ENCODE measurements at places on chromosomes 1 and 21.
A peak's percentile ranks its signal among the peaks of the same experiment; 100 is the strongest.

DNA sequence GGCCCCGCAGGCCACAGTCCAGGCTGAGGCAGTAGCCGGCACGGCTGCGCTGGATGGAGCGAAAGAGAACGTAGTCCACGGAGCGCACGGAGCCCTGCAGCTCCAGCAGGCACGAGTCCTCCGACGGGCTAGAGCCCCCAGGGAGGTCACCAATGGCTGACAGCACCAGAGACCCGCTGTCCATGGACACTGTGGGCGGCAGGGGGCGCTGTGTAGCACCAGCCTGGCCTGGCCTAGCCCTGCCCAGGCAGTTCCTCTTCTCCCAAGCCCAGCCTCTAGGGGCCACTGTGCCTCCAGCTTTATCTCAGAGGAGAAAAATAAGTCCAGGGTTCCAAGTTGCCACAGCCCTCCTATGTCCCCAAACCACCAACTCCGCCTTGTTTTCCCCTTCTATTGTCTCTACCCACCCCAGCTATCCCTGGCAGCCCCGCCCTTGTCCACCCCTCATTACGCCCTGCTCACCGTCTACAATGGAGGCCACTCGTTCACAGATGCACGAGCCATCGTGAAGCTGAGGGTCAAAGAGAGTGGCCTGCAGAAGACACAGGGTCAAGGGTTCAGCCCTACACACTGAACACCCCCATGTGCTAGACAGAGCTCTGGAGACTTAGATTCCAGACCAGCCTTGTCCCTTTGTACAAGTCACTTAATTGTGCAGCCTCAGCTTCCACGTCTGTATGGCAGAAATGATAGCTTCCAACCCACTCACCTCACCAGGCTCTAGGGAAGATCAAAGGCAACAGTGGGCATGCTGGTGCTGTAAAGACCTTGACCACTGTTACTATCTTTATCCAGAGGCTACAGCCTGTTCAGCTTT lies 4.4 kb downstream of the ENTREP3 start:
- DNase-seq: peak; percentile 97

- DNase-seq: no peak
Measured at GRCh38 chr1:238777551-238777950, 608.8 kb upstream of the CHRM3 start.

DNA sequence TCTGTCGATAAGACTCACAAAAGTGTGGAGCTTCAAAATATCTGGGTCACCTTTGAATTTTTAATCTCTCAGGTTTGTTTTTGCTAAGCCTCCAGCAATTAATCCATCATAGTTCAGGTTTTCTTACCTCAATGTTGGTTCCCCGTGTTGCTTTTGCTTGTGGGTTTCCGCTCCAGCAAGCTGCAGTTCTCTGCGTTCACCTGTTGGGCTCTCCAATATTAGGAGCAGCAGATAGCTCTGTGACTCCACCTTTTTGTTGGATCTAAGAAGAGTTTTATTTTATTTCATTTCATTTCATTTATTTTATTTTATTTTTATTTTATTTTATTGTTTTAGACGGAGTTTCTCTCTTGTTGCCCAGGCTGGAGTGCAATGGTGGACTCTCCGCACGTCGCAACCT lies 335.5 kb downstream of the COL11A1 start:
- DNase-seq: no peak

- DNase-seq: no peak
Measured at GRCh38 chr1:114319418-114319817, 165.7 kb upstream of the SYT6 start.

DNA sequence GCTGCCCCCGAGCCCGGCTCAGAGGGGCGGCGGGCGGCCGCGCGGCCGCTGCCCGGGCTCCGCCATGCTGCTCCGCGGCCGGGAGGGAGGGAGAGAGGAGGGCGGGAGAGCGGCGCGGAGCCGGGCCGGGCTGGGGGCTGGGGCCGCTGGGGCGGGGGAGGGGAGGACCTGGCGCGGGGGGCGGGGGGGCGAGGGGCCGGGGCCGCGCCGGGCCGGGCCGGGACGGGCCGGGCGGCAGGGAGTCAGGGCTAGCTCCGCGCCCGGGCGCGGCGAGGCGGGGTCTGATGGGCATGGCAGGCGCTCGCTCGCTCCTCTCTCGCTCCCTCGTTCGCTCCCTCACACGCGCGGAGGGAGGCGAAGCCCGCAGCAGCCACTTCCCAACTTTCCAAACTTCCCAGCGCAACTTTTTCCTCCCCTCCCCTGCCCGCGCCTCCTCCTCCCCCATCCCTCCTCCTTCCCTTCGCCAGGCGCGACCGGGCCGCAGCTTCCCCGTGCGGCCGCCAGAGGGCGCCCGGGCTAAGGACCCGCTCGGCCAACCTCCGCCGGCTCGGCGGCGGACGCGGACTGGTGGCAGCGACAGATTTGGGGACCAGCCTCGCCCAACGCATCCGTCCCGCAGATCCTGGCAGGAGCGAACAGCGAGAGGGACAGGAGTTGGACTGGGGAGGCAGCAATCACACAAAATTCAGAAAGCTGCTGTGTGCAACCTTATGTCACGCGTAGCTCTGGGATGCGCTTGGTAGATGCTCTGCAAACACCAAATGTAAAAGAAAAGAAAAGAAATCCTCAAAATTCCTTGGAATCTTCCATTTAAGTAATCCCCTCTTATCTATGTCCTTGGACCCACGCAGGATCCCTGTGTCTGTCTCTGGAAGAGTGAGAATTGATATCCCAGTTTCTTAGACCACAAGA lies at the start of gene TRABD2B:
Gene TRABD2B, minus strand, starts transcription at position 97 of the 912 bp plus-strand sequence.
- DNase-seq: peak; percentile 95

DNA sequence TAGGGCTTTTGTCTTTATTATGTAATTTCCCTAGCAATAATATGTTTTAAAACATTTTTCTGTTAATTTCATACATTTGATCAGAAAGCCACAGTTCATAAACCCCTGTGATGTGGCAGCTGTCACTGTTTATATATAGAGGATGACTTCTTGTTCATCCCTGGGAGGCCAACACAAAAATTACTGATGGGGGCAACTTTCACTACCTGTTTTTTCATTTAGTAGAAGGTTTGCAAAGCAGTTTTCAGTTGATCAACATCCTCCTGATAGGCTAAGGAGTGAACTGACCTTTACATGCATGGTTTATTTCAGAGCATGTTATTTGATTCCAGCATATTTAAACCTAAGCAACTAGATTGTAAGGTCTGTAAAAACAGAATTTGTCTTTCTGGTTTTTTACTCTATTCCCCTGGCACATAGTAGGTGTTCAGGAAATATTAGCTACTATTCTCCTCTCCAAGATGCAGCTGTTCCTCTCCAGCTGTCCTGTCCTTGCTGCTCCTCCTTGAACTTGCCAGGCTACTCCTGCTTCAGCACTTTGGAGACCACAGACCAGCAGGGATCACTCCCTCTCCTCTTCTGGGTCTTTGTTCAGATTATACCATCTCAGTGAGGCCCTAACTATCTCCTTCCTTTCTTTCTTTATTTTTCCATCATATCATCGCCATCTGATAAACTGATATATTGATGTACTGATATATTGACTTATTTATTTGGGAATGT lies 54.7 kb downstream of the ROR1 start:
- no peak for DNase-seq

GRCh38 chr1:220884981-220885918 lies 6.0 kb downstream of the HLX start:
- no peak for DNase-seq

- DNase-seq: no peak
Measured at GRCh38 chr1:235923466-235924021, 56.8 kb upstream of the LYST start.

DNA sequence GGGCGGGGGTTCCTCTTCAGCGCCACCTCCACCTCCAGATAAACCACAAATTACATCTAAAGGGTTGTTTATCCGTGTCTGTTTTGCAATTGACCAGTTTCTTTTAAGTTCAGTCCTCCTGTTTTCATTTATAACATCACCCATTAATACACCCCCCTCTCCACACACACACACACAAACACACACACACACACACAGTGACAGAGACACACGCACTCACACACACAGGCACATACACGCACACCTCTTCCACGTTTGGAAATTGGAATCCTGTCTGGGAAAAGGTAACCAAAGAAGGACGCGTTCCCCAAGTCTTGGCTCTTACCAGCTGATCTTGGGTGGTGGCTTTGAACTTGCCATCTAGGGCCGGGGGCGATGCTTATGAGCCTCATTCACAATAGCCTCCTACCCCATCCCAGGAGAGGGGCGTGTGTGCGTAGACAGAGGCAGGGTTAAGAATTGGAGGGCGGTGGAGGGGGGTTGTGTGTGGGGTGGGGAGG lies 442 bp upstream of the CSMD2 start:
- no peak for DNase-seq

GRCh38 chr21:23858878-23859277 lies 1748.4 kb downstream of the MRPL39 start:
- DNase-seq: no peak

GRCh38 chr1:86183810-86184209 lies 27.2 kb upstream of the COL24A1 start:
- no peak for DNase-seq

- no peak for DNase-seq
Measured at GRCh38 chr1:171484760-171485374, 463 bp upstream of the PRRC2C start.

DNA sequence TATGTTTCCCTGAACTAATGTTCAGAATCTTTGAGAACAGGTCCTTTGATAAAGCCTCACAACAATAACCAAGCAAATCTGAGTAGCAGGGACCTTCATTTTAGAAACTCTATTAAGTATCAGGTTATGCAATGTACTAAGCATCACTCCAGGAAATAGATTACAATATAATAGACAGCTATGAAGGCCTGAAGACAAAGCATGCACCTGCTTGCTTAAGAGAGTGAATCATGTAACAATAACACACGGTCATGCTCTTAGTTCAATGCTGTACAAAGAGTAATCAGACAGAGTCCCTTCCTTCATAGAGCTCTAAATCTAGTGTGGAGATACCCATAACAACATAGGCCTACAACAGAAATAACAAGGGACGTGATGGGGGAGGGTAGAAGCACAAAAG lies 8.1 kb upstream of the CMPK1 start:
- DNase-seq: no peak

DNA sequence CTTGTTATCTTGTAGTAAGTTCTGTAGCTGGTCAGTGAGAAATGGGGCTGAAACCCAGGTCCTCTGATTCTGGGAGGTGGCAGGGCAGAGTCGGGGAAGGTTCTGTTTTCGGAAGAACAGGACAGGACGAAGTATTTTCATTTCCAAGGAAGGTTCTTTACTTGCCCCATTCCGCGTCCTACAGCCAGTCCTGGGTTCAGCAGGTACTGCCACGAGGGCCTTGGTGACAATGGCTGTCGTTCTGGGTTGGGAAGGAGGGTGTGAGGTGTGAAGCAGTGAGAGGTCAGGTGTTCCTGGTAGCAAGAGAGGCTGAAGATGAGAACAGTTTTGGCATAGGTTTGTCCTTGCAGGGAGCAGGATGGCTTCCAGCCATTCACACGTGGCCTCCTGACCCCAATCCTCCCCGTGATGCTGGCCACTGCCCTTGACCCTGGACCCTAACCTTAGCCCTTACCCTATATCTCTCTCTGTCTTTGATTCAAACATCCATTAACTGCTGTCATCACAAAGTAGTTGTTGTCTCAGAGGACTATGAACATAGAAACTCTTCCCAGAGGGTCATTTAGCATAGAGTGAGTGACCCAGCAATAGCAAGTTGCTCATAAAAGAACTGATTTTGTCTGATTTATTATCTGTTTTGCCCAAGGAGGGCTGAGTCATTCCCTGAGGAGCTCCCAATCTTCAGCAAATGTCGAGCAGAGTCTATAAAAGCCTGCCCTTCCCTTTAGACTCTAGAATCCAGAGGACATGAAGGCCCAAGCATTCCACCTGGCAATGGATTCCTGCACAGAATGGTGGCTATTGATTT lies 25.0 kb downstream of the VASH2 start:
- DNase-seq: no peak

DNA sequence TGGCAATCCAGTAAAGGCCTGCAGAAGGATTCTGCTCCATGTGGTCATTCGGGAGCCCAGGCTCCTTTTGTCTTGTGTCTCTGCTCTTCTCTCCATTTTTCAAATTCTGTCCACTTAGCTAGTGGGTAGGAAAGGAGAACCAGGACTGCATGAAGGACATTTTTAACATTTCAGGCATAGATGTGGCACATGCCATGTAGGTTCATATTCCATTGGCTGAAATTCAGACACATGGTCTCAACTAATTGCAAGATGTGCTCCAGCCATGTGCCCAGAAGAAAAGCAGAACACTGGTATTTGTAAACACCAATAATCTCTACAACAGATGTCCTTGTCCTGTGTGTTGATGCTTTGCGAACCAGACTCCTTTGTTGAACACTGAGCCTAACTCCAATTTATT lies 85.2 kb upstream of the WLS start:
- DNase-seq: no peak

DNA sequence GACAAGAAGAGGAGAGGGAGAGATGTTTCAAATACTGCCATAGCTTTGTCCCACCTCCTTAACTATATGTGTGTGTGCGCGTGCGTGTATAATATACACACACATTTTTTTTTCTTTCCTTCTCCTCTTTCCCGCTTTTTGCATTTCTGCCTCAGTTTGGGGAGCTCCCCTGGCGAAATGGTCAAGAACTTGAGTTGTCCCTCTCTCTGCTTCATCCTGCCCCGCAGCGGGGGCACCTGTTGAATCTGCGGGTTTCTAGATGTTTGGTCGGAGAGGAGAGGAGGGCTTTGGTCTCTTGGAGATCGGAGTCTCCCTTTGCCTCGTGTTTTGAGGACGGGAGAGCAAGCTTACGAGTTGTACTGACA lies 504 bp downstream of the SCCPDH start:
- DNase-seq: no peak

- DNase-seq: no peak
Measured at GRCh38 chr1:216562383-216562782, 139.1 kb upstream of the USH2A start.

DNA sequence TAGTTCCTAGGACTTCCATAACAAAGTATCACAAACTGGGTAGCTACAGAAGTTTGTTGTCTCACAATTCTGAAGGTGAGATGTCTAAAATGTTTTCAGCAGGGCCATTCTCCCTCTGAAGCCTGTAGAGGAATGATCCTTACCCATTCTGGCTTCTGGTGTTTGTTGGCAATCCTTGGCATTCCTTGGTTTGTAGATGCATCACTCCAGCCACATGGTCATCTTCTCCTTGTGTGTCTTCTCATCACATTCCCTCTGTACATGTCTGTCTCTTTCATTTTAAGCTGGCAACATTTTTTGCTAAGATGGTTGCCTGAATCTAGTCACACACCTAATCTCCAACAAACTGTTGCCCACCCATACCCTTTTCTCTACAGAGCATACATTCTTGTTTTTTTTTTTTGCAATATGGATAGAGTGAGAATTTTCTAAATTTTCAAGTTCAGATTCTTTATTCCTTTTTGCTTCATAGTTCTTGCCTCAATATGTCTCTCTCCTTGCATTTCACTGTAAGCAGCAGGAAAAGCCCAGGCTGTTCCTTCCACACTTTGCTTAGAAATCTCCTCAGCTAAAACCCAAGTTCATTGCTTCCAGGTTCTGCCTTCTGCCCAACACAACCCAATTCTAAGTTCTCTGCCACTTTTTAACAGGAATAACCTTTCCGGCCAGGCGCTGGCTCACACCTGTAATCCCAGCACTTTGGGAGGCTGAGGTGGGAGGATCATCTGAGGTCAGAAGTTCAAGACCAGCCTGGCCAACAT lies 18.3 kb downstream of the ZBED6 start:
- DNase-seq: no peak

- DNase-seq: no peak
Measured at GRCh38 chr1:175968486-175969172, 225.2 kb upstream of the TNR start.
